ENCODE measurements at places on chromosomes 6 and 20.
A peak's percentile ranks its signal among the peaks of the same experiment; 100 is the strongest.

GRCh38 chr20:57794036-57794435 is 84.2 kb upstream of the PMEPA1 start:
- DNase-seq = no peak

DNA sequence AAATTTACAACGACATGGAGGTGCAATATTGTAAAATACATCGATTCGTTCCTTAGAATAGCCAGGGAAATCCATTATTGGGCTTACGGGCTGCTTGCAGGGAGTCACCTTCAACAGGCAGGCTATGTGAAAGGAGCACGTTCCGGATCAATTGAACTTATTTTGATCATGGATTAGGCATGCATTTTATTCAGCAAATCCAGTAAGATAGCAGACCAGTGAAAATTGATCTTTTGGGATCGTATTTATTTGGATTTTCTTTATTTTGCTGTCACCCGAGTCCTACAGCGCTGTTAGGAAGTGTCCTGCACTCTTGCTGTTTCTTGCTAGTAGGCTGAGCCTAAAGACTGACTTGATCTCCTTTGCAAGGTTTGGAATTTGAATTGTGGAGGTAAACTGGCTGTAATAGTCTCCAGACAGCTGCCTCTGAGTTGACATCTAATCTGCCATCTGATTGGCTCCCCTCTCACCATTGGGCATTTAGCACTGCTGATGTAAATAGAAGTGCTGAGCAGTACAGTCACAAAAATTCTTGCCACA is 3.0 kb downstream of the ARID1B start:
- peak; percentile 92 for DNase-seq

- DNase-seq = no peak
Measured at GRCh38 chr20:14710951-14711350, 373.5 kb upstream of the FLRT3 start.

DNA sequence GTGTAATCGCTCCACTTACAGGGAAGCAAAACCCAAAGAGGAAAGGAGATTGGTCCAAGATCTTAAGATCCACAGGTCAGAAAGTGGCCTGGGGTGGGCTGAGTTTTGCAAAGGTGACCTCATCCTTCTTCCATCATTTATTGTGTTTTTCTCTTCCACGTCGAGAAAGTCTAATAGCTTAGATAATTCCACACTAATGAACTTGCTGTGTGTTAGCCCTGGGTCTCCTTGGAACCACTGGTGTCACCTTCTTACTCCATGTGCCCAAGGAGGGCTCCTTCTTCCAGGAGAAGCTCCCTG is 1.7 kb downstream of the SLC13A3 start:
- DNase-seq = no peak

DNA sequence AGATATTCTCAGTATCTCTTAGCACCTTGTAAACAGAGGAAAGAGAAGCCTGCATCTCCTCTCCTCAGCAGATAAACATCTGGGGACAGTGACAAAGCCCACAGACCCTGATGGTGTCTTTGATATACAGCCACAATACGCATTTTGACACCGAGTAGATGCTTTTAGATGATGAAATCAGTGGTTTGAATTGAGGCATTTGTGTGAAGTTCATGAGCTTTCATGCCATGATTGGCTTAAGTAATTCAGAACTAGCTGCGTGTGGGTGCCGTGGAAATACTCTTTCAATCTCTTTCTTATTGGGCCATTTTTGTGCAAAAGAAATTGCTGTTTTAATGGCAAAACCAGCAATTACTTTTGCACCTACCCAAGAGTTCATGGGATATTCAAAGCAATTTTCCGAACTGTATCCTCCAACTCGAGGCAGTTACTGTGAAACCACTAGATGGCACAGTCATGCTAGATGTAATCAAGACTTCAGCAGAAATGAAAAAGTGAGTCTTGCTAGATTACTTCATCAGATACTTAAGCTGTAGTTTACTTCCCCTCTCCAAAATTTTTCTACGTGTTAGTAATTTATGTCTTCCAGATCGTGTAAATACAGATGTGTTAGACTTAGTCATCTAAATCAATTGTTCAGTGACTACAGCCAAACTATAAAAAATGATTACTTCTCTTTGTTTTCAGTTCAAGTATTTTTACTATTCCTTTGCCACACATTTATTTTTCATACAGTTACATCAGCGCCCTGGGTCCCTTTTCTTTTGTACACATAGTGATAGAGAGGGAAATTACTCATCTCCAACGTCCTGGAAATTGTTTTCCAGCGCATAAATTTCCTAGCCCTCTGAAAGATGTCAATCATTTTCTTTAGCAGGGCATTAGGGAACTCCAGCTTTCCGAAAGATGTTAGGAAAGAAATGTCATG is 49.4 kb downstream of the IYD start:
- DNase-seq = peak; percentile 27

GRCh38 chr6:148509800-148510581 is 167.4 kb downstream of the SASH1 start:
- peak; percentile 53 for DNase-seq

GRCh38 chr6:108294297-108294726 is 542 bp upstream of the AFG1L start:
- DNase-seq = no peak

GRCh38 chr6:122788208-122788607 is 850 bp upstream of the SMPDL3A start:
- DNase-seq = no peak

- no peak for DNase-seq
Measured at GRCh38 chr6:9593554-9593953, 821.3 kb downstream of the TFAP2A start.

DNA sequence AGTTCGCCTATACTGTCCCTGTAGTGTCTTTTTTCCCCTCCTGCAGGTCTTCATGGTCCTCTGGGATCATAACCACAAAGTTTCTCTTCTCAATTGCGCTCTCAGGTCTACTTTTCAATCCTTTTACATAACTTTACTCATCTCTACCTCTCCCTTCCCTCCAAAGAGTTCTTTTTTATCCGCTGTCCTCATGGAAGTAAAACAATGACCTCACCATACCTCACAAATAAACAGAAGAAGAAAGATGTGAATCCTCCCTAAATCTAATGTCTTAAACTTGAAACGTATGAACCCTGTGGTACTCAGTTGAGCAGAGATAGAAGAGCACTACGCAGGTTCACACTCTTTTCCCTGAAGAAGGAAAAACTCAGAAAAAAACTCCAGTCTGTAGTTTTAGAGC is 12.1 kb upstream of the HLA-DQA1 start:
- DNase-seq = no peak

DNA sequence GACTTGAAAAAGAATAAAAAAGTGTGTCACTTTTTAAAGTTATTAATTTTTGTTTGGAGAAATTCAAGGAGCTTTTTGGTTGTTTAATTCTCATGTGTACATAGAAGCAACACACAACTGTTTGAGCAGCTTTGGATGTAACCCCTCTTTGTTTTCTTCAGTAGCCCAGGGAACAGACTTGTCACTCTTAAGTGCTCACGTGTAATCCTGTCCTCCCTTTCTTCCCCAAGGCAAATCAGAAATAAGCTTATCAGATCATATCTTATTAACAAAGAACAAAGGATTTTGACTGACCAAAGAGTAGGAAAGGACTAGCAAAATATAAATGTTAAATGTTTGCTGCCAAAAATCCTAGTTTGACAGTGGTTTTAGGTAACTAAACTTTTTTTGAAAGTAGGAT is 7.3 kb upstream of the FLRT3 start:
- DNase-seq = no peak

GRCh38 chr20:56865055-56865454 is 235.9 kb downstream of the TFAP2C start:
- DNase-seq = no peak

- DNase-seq = no peak
Measured at GRCh38 chr6:130936933-130937332, 109.7 kb downstream of the SMLR1 start.

DNA sequence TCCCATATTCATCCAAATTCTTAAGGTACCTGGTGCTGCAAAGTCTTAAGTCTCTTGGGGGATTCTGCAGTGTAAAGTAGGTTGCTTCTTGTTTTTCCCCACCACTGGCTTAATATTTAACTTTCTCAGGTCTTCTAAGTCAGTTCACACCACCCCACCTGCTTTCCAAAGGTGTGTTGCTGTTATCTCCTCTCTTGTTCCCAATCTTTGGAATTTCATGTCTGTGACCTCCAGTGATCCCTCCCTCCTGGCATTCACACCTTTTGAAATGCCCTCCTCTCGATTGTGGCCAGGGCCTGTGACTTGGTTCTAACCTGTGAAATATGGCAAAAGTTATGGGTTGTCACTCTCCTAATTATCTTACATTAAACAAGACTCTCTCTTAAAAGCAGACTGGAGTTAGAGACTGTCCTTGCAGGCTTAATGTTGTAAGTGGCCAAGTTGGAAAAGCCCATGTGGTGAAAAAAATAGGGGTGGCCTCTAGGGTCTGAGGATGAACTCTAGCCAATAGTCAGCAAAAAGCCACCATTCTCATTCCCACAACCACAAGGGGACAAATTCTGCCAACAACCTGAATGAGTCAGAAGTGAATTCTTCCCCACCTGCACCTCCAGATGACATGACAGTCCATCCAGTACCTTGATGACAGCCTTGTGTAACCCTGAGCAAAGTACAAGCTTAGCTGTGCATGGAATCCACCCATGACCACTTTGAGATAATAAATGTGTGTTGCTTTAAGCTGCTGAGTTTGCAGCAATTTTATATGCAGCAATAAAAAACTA is 45.1 kb downstream of the ADGRF1 start:
- DNase-seq = no peak

DNA sequence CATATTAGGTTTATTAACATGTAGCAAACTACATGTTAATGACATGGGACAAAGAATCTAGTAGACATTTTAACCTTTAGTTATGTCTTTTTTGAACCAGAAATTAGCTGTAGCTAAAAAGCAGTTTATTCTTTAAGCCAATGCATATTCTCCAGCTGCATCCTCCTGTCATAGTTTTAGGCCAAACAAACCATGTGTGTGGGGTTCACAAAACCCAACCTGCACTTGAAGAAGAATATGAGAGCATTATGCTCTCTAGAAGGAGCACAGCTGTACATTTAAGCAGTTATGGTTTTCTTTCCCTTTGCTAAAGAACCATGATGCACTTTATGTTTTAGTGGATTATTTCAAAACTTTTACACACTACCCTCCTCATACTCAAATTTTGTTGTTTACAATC is 46.2 kb downstream of the AKIRIN2 start:
- DNase-seq = no peak

DNA sequence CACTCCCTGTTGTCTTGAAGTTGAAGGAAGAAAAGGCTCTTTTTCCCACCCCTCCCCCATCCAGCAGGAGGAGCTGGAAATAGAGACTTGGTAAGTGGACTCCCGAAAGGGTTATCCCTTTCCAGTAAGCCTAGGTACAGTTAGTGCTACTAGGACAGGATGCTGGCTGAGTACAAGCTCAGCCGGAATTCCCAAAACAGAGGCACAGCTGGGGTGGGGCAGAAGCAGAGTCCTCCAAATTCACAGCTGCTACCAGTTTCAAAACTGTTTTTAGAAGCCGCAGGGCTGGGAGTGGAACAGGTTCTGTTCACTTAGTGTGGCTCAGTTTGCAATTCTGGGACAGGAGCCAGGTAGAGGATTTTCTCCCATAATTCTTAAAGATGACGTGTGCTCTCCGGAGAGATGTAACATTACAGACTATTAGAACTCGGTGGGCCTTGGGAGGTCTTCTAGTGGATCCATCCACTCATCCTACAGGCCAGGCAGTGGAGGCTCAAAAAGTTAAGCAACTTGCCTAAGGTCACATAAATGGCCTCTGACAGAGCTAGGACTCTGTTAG is 19.0 kb upstream of the UTRN start:
- peak; percentile 71 for DNase-seq

DNA sequence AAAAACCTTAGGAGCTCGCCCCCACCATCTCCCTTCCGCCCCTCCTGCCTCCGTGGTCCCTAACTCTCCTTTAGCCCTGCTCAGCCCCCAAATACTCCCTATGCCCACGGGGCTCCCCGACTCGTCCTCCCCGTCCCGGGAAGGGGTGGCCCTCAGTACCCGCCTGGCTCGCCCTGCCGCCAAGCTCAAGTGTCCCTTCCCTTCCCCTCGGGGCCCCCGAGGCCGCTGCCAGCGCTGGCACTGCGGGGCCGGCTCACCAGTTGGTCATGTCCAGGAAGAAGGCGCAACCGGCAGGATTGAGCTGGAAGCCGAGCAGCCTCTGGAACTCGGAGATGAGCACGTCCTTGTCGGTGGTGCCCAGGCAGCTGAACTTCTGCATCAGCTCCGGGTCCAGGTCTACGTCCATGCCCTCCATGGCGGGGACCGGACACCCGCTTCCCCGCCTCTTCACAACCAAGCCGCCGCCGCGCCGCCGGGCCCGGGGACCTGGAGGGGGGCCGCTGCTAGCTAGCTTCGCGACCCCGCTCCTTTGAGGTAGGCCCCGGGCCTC is 303 bp downstream of the ILRUN start:
- peak; percentile 70 for DNase-seq

GRCh38 chr6:47303342-47303741 is 6.4 kb downstream of the TNFRSF21 start:
- no peak for DNase-seq

- DNase-seq = peak; percentile 59
Measured at GRCh38 chr20:49583669-49584417, 15.9 kb upstream of the PTGIS start.

- no peak for DNase-seq
Measured at GRCh38 chr6:123997223-123997622, 193.6 kb downstream of the NKAIN2 start.

DNA sequence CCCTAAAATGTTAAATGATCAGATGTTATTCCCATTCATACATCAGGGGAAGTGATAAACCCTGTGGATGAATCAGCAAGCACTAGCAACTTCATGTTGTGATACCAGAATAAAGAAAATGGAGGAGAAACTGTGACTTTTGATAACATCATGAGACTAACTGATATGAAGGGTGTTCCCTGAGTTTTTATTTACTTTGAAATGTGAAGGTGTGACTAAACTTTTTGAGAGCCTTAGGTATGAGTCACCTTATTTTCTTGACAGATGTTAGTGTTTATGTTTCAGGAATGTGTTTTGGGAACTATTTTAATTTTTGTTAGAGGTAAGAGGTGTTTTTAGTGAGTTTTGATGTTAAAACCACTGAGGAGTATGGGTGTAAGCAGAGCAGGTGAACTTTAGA is 4.4 kb downstream of the PARD6B start:
- no peak for DNase-seq

DNA sequence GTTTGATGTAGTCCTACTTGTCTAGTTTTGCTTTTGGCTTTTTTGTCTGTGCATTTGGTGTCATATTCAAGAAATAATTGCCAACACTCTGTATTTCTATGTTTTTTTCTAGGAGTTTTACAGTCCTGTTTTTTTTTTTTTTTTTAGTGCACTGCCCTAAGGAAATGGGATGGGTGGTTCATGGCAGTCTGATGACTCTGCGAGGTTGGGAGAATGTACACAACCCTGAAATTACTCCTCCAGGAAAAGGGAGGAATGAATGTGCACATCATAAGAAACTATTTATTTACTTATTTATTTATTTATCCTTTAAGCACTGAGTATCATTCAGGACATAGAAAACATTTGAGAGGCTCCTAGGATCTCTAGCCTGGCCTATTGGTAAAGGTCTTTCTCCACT is 15.2 kb upstream of the SLC17A5 start:
- no peak for DNase-seq

GRCh38 chr6:134458857-134459657 is 141.1 kb upstream of the SGK1 start:
- DNase-seq = no peak

GRCh38 chr6:804317-804716 is 111.4 kb upstream of the EXOC2 start:
- DNase-seq = no peak

GRCh38 chr20:32365564-32365963 is 7.4 kb downstream of the ASXL1 start:
- DNase-seq = no peak
